Tongue (tissue), 3 donors: ENCODE measurements at places on chromosomes 3 and 15.

GRCh38 chr3:132422531-132422930 lies 5.2 kb downstream of the DNAJC13 start:
- DNase-seq, result no peak

DNA sequence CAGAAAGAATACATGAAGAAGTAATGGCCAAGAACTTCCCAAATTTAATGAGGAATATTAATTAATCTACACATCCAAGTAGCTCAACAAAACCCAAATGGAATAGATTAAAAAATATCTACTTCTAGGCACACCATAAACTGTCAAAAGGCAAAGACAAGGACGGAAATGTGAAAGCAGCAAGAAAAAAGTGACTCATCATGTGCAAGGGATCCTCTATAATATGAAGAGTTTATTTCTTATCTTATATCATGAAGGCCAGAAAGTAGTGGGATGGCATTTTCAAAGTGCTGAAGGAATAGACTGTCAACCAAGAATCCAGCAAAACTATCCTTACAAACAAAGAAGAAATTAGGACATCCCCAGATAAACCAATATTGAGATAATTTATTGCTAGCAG lies 73.9 kb upstream of the PRICKLE2 start:
- no peak for DNase-seq

GRCh38 chr15:31262143-31262530 lies 64.5 kb upstream of the KLF13 start:
- DNase-seq, result no peak

- DNase-seq, result peak; percentile 72
Observed at GRCh38 chr15:81155375-81156218, 21.5 kb downstream of the CFAP161 start.

DNA sequence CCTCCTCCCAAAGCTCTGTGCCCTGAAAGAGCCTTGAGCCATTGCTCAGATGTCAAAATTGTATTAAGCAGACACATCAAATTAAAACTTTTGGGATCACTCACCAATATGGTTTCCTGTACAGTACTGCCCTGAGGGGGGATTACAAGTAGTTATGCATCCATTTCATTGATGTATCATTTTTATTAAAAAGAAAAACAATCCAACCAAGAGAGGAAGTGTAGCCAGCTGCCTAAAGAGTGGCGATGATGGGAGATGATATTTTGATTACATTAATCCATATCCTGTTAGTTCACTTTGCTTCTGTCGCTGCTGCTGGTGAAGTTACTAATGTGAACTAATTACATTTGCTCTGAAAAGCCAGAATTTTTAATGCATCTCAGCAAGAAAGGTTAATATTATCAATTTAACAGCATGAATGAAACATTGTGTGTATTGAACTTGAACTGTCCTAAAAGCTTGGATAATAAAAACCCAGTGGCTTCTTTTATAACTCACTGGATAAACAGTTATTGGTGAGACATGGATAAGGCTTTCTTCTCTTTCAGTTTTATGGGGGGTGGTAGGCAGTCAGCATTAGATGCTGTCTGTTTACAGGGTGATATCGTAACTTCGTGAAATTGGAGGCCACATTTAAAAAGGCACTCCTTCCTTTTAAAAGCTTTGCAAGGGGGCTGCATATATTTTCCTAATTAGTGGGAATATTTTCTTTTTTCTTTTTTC lies 87.7 kb downstream of the IGF1R start:
- DNase-seq, result no peak

- DNase-seq, result no peak
Observed at GRCh38 chr15:31024330-31024729, 32.9 kb upstream of the MTMR10 start.

DNA sequence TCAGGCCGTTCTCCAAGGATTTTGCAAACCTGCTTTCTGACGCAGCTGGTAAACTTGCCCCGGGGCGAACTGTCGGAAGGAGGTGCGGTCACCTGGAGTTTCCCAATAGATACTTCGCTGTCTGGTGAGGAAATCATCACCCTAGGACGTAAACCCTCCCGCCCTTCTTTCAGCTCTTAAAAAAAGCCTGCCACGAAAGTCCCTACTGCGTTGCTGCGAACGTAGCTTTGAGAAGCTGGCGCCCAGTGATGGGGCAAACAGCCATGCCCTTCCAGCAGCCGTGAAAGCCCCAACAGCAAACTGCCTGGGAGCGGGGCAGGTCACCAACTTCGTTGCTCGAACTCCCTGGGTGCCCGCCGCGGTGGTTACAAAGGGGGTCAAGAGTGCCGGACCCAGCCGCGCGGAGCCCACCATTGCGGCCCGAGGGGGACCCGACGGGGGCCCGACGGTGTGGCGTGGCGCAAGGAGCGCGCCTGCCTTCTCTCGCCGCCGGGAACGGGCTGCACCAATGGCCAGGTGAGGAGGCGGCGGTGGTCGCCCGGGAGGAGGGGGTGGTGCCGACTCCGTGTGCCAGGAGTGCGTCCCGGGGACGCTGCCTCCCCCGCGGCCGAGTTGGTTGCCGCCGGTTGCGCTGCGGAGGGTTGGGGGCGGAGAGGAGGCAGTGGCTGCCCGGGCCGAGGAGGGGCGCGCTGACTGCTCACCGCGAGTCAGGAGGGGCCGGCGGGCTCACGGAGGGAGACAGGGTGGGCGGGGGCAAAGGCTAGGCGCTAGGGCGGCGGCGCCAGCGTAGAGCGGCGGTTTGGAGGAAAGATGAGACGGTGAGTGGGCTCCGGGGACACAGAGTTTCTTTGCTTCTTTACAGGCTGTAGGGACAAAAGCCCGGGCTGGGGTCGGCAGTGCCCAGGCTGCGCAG lies at the start of gene PHLDB2:
Gene PHLDB2, plus strand, starts transcription at position 205 of the 913 bp plus-strand sequence. CDS start 24,813 bp downstream, outside the sequence.
- peak; percentile 92 for DNase-seq

DNA sequence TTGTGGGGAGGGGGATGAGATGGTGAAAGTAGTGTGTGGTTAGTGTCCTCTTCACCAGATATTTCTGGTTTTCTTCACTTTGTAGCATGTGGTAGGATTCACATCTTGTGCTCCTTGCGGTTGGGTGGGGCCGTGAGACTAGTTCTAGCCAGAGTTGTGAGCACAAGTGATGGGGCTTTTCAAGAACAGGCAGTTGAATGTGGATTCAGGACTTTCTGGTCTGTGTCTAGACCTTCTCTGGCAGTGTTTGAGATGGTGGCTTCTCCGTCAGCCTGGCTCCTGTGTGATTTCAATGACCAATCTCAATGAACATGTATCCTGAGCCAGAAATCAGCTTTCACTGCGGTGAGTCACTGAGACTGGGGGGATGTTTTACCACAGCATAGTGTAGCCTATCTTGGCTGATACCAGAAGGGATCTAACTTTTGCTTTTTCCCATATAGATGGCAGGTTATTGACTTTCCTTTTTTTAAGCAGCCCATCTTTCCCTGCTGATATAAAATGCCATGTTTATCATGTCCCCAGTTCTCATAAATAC lies 82.6 kb downstream of the RPLP1 start:
- no peak for DNase-seq

GRCh38 chr3:9146367-9147071 lies 102.9 kb downstream of the SRGAP3 start:
- DNase-seq, result no peak

- DNase-seq, result no peak
Observed at GRCh38 chr3:185539934-185540333, 12.5 kb downstream of the LIPH start.

GRCh38 chr3:102224171-102224570 lies 210.6 kb upstream of the ZPLD1 start:
- DNase-seq, result no peak

DNA sequence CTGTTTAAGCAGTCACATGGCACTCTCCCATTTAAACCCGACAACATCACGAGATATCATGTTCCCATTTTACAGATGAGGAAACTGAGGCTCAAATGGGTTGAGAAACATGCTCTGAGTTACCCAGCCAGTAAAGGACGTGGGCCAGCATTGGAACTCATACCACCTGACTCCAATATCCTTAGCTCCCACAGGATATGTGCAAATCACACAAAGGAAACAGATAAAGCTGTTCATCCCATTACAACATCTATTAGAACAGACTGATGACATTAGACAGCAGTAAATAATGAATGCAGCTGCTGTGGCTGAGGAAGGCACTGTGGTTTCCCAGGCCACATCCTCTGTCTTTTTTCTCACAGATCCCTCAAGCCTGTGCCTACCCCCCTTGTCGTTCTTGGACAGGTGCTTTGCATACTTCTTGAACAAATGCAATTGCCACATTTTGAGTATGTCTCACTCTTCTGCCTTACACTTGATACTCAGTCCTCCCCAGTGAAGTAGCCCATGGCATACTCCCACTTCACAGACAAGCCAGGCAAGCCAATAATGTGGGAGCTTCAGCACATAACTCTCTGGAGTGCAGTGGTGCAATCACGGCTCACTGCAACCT lies 17.7 kb downstream of the FRMD4B start:
- no peak for DNase-seq

GRCh38 chr3:45965253-45965652 lies 22.0 kb downstream of the CXCR6 start:
- DNase-seq, result no peak

DNA sequence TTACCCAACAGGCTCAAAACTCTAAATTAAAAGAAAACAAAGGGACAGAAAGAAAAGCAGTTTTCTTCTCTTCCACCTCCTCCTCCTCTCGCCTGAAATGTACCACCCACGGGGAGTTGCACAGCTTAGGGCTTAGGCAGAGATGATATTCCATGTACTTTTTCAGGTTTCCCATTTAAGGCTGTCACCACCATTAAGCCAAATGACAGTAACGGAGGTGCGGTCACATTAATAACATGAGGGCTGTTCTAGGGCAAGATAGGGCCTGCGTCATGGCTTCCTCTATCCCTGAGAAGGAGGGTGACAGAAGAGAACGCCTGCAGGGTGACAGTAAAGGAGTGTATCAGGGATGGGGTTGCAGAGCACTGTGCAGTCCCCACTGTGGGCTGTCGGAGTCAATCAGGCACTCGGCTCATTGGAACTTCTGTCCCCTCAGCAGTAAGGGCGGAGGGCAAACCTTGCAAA lies 51.7 kb upstream of the TJP1 start:
- DNase-seq, result no peak

DNA sequence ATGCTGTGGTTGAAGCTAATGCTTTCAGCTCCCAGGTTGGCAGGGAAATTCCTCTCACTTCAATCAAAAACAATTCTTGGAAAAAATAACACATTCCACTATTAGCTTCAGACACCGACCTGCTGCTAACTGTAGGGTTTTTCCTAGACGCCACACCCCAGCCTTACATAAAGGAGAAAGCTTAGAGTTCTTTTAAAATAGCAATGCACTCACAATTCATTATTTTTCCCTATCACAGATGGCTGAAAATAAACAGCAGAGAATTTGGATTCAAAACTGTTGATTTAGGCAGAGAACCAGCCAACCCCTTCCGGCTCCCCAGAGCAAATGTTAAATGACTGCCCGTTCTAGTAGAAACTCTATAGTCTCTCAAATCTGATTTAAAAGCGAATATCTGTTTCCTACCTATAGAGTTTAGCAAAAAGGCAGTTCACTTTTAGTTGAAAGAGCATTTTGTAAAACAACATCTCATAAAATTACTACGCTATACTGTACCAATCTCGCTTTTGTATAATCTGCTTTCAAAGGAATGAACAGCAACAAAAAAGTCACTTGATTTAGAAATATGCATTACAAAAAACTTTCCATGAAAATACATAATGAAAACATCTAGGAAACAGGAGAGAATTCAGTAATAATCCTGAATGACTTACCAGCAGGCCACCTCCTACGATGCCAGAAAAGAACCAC lies 586 bp downstream of the TM4SF1 start:
- peak; percentile 61 for DNase-seq

GRCh38 chr3:116342499-116342898 lies 102.8 kb downstream of the LSAMP start:
- no peak for DNase-seq

DNA sequence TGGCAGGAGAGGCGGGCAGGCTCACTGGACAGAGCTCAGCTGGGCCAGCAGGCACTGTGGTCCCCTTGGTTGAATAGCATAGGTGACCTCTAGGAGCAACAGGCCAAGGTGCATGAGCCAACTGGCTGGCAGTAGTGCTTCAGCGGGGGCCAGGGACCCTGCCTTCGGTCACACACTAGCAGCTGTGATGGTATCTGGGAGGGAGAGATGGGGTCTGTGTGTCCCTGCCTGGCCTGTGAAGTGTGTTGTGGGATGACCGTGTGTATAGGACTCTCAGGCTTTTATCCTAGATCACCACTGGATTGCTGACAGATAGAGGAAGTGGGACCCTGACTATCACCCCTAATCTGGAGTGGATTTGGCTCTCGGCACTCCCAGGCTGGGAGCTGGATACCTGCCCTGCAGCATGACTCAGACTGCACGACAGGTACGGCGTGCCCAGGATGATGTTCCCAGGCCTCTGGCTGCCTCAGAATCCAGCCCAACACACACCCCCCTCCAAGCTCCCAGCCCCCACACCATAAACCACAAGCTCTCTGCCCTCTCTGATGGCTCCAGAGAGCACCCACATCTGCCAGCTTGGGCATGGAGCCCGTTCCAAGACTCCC lies 7.8 kb downstream of the RPS17 start:
- DNase-seq, result no peak

GRCh38 chr3:96233679-96234078 lies 580.7 kb upstream of the EPHA6 start:
- DNase-seq, result no peak

DNA sequence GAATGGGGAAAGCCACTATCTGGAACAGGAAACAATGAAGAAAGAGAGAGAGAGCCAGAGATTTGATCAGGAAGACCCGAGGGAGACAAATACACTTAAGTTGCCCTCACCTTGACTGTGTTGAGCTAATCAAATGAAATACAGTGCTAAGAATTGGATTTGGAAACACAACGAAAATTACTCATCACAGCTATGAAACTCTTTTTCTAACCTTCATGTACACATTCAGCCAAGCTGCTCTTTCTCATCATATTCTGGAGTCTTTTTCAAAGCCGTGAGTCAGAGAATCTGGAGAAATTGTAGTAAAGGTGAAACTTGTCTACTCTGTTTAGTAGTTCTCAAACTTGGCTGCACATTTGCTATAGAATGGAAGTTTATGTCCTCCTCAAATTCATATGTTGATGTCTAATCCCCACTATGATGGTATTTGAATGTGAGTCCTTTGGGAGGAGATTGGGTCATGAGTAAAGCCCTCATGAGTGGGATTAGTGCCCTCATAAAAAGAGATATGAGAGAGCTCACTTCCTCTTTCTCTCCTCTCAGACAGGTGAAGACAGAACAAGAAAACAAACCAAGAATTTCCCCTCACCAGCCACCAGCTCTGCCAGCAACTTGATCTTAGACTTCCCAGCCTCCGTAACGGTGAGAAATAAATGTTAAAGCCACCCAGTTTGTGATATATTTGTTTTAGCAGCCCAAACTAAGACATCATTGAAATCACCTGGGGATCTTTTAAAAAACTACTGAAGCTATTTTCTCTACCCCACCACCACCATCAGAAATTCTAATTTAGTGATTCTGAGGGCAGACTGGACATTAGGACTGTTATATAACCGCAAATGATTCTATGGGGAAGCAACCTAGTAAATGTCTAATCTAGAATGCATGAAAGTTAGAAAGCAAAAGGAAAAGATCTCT lies 143.6 kb upstream of the GRM7 start:
- DNase-seq, result no peak

- DNase-seq, result peak; percentile 71
Observed at GRCh38 chr15:73927476-73928240, 1.4 kb downstream of the LOXL1 start.

DNA sequence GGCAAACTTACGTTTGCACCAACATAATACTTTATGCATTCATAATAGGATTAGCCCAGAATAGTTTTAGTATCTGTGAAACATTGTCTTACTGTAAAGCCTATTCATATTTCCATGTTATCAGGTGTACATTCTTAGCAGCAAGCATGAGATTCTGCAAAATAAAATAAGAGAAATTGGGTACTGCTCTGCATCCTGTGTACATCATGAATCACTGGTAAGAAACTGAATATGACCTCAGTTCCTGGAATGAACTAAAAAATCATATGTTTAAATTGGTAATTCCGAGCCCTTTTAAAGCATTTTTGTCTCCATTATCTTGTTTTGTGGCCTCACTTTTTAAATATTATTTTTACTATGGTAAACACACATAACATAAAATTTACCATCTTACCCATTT lies 605.1 kb downstream of the ROBO1 start:
- no peak for DNase-seq
